ENCODE measurements at places on chromosomes 4 and X.

GRCh38 chr4:10085386-10085785 is 31.2 kb downstream of the WDR1 start:
- DNase-seq = peak; percentile 3

DNA sequence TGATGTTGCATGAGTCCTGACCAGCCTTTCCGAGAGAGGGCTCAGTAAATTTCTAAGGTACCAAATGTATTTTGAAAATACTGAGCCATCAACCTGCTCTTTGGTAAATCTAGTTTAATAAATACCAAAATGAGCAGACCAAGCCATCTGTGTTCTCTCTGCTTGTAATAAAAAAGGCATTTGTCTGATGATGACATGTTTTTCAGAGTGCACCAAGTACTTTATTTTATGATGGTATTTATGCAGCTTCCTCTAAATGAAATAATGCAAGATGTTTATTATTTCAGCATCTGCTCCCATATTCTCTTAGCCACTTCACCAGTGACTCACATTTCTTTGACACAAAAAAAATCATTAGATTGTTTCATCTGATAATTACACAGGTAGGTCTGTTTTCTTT is 700.5 kb downstream of the TRIML1 start:
- DNase-seq = no peak

DNA sequence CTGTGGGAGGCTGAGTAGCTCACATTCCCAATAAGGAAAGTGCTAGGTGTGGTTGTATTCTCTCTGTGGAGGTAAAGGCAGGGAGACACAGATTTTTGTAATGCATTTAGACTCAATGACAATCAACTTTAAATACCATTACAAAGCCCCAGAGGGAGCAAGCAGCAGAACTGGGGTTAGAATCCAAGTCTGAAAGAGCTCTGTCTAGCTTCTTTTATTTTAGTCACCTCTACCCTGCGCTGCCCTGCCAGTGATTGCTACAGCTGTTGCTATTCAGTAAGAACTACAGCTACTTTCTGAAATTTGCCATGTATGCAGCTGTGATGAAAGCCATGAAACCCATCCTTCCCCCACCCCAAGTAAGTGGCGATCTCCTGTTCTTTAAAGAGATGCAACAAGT is 22.5 kb downstream of the SLC39A8 start:
- no peak for DNase-seq

DNA sequence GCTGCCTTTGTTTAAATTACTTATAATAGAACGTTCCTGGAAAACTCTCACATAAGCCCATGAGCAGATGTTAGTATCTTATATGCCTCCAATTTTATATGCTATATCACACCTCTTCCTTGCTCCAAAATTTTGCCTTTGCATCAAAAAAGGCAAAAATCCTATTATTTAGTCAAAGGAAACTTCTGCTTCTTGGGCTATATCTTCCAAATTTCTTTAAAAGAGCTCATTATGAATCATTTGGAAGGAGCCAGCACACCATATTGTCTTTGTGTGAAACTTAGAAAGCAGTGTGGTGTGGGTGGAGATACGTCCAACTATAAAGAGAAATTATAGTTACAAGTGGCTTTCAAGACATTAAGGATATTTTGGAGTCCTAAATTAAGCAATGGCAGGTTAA is 35.7 kb downstream of the NHS start:
- DNase-seq = no peak

DNA sequence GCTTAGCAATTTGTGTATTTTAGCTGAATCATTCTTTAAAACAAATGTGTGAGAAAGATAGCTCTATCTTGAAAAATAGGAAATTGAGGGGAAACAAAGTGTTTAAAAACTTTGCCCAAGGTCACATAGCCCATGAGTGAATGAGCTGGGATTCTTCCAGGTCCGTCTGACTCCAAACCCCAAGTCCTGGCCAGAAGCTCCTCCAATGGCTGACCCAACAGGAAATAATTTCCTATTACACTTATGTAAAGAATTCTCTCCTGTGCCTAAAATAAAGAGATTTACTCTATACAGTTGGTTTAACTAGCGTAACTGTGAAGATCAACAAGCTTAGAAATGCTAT is 287.6 kb downstream of the ARHGAP24 start:
- DNase-seq = no peak

GRCh38 chr4:38670109-38670901 is 6.3 kb downstream of the KLF3 start:
- no peak for DNase-seq

DNA sequence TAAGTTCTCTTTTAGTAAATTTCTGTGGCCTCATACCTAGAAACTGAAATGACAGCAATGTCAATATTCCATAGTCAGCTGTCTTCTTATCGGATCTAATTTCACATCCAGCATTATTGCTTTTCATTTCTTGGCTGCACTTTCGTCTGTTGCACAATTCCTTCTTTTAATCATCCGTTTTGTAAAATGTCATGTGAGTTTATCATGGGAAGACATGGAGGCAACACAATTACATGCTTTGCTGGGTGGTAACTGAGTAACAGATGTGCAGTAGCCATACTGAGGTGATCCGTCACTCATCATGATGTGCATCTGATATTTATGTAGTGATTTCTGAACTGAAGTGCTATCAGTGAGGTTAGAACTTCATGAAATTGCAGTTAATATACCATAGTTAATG is 68.3 kb upstream of the SLC7A11 start:
- DNase-seq = no peak

- DNase-seq = no peak
Observed at GRCh38 chr4:174873931-174874330, 44.2 kb upstream of the ADAM29 start.

- no peak for DNase-seq
Observed at GRCh38 chrX:112961981-112962380, 121.3 kb upstream of the AMOT start.

DNA sequence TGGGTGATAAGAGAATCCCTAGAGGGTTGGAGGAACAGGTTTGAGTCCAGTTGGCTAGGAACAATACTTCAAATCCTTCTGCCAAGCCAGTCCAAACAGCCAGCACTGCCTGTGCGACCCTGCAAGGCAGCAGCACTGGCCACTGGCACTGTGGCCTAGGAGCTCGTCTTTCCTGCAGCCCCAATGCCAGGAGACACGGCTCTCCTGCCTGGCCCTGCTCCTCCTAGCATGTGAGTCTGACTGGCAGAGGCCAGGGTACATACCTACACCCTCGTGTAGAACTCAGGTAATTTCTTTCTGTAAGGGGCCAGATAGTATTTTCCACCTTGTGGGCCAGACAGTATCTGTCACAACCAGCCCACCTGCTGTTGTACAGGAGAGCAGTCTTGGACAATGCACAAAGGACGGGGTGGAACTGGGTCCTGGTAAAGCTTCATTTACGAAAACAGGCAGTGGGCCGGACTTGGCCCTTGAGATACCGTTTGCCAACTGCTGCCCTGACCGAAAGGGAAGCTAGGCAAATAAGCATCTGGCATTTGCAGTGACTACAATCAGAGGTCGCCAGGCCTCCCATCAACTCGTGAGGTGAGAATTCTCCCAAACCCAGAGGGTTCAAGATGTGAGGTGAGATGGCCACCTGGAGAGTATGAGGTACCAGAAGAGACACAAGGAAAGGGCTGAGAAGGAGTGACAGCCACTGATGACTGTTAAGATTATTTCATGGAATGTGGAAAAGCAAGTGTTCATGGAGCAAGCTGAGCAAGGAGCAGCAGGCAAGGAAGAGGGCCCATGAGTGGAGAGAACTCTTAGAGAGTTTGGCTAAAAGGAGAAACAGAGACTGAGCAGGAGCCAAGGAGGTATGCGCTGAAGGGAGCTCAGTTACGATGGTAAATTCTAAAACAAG is 29.8 kb upstream of the IRAK1 start:
- no peak for DNase-seq

- DNase-seq = no peak
Observed at GRCh38 chr4:78297116-78297800, 240.1 kb downstream of the FRAS1 start.

DNA sequence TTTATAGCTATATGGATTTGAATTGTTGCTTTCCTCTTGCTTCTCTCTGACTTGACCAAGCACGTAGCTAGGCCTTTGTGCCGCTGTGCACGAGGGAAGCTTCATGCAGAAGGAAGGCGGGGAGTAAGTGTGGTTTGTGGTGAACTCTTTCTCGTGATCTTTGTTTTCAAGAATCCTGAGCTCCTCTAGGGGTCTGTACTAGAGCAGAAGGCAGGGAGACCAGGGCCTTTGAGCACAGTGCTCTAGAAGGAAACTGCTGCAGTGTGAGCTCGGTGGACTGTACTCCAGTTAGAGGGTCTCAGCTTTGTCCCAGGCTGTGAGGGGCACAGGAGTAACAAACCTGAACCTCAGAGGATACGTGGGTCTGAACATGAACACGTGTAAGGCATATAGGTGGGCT is 49.0 kb downstream of the AGA start:
- peak; percentile 52 for DNase-seq

- peak; percentile 20 for DNase-seq
Observed at GRCh38 chr4:184968784-184969201, 49.5 kb upstream of the HELT start.

- no peak for DNase-seq
Observed at GRCh38 chr4:146857298-146857697, 88.4 kb downstream of the TTC29 start.

GRCh38 chr4:58636381-58636780 is 1526.2 kb upstream of the IGFBP7 start:
- DNase-seq = no peak

DNA sequence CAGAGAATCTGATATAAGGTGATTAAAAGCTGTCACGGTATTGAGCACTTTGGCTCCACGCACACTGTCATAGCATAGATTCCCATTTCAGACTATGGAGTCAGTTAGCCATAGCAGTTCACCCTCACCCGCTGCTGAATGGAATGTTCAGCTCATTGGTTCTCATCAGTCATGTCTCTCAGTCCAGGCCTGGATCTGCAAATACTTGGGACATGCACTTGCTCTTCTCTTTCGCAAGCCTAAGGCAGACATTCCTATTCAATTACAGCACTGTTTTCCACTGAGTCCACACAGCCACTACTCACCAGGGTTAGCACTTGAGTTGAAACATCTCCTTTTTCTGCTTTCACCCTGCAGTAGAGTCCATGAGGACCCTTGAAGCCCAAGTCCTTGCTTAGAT is 30.6 kb upstream of the SCML1 start:
- DNase-seq = no peak

- DNase-seq = no peak
Observed at GRCh38 chr4:158259955-158260575, 49.8 kb downstream of the TMEM144 start.

DNA sequence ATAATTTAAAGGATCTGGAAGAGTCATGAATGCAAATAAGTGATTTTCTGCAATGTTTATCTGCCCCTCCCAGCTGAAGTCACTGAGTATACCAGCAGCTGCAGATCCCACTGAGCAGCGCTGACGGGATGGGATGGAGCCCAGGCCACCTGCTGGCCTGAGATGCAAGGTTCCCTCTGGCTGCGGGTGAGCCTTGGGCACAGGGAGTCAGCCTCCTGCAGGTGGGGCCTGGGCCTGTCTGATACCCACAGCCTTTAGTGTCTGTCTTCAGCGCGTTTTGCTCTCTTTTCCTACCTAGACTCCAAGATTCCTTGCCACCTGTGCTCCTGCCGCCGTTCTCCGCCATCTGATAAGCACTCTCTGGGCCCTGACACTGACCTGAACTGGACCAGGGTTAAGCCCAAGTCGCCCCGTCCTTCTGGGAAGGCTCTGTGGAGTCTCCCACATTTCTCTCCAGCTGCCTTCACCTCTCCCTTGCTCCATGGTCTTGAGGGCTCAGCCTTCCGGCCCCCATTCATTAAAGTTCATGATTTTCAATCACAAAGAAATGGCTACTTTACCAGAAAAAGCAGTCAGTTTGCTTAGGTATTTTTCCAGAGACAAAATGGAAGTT is 223.1 kb upstream of the FAT1 start:
- no peak for DNase-seq

DNA sequence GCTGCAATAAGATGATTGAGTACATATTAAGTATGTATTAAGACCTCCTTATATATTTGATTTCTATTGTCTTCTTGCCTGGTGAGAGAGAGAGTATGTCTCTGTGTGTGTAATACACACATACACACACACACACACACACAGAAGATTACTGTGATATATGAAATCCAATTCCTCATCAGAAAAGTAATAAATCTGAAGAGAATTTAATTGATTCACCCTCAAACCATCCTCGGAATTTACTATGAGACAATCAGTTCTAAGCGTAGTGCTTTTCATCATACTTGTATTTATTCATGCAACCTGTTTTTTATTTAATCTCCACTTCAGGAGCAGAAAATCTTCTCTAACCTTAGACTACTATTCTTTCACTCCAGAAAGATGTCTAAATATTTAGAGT is 62.3 kb upstream of the TLL1 start:
- DNase-seq = no peak

GRCh38 chr4:176675810-176676209 is 116.9 kb downstream of the VEGFC start:
- DNase-seq = no peak

- no peak for DNase-seq
Observed at GRCh38 chrX:118964252-118964651, 10.2 kb upstream of the LONRF3 start.

GRCh38 chr4:31545755-31546154 is 825.6 kb downstream of the PCDH7 start:
- DNase-seq = no peak
